Stimulated activated CD8-positive, alpha-beta memory T cell treated with anti-CD3 and anti-CD28 coated beads, Interleukin-4, amount 100 ng/mL, for 4 hours (primary cell): ENCODE measurements at places on chromosomes 16 and 17.

DNA sequence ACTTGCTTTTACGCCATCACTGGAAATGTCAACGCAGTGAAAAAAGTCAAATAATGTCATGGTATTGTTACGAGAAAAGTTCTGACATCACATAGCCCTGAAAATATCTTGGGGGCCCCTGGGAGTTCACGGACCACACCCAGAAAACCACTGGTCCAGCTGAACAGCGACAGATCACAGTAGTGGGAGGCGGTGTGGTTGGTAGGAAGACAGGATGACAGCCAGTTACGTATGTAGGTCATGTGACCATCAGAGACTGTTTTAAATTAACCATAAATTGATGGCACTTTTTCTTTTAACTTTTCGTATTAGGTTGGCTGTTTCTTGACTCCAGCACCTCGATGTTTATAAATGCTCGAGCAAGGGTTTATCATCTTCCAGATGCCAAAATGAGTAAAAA is 11.9 kb downstream of the ERCC4 start:
- DNase-seq = no peak

- no peak for DNase-seq
Observed at GRCh38 chr16:72604375-72604774, 432.4 kb upstream of the PMFBP1 start.

- no peak for DNase-seq
Observed at GRCh38 chr17:78266231-78266631, 34.8 kb downstream of the TMEM235 start.

DNA sequence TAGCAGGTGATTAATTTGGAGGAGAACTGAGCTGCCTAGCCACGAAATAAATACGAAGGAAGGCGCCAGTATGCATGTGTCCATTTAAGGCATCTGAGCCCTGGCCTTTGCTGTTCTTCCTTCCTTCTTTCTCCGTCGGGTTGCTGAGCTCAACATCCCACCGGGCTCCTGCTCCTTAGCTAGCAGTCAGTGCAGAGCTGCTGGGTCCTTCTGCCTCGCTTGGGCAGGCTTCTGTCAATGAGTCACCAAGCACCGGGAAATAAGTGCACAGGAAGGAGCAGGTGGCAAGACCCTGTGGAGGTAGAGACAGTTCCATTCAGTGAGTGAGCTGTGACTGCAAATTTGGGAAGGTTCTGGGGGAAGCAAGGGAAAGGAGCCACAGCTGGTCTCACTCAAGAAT is 120.7 kb downstream of the CCDC182 start:
- no peak for DNase-seq

- DNase-seq = no peak
Observed at GRCh38 chr17:5813357-5813756, 229.0 kb upstream of the NLRP1 start.

DNA sequence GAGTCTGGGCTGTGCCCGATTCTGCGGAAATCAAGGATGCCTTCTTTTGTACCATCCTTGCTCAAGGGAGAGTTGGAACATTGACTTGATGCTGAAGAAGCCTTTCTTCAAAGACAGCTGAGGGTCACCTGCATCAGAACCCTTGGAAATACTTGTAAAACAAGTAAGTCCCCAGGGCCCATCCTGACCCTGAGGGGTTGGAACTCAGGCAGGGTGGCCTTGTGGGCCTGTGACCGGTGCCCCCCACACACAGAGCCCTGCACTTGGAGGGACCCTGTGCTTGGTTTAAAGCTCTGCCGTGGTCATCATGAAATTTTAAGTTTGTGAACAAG is 56.9 kb downstream of the WIPI1 start:
- no peak for DNase-seq

DNA sequence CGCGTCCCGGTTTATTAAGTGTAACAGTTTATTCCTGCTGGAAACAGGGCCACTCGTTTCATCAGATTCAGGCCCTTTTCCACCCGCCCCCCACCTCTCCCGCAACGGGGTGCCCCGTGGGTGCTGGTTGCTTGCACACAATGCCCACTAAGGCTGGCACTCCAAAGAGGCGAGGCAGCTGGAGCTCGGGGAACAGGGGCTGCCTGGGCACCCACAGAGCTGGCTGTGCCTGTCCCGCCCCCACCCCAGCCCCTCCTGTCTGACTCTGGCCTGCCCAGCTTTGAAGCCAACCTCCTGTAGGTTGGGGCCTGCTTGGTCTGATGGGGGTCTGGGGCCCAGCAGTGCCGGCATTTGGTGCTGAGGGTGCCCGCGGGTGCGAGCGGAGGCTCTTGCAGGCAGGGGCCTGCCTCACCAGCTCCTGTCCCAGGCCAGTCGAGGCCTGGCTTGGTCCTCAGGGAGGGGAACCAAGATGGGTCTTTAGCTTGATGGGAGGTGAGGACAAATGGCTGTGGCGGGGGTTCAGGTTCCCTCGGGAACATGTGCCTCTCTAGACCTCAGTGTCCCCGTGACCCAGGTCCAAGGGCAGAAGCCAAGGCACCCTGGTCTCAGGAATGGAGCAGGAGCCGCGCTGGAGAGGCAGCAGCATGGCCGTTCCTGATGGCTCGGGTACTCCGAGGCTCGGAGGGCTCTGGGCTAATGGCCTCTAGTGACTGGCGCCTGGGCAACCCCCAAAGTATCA is 20.1 kb downstream of the MYBBP1A start:
- DNase-seq = no peak

- no peak for DNase-seq
Observed at GRCh38 chr17:60832151-60832585, 154.5 kb downstream of the BCAS3 start.

DNA sequence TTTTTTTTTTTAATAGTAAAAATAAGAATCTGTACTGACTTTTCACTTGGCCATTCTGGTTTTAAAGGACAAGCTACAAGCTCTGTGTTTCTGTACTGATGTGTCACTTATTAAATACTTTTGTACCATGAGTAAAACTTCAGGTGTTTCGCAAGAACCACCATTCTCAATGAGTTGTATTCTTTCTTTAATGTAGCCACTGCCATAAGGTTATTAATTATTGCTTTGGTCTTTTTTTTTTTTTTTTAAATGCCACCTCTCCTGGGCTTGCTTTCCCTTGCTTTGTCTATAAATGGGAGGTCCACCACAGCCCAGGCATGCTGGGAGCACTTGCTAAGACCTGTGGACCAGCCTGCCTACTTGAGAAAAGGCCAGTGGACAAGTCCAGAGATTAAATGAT is 8.4 kb downstream of the ARL2BP start:
- no peak for DNase-seq

DNA sequence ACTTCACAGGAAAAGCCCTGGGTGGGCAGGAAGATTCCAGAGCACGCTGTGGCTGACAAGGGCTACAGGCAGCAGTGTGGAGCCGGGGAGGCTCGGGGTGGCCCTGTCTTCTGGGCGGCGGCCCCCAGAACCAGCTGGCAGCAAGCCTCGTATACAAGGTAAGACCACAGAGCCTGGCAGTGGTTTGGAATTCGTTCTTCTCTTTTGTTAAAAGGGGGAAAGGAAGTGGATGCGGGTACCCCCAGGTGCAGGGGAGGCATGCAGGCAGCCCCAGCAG is 6.0 kb downstream of the UBALD1 start:
- no peak for DNase-seq

DNA sequence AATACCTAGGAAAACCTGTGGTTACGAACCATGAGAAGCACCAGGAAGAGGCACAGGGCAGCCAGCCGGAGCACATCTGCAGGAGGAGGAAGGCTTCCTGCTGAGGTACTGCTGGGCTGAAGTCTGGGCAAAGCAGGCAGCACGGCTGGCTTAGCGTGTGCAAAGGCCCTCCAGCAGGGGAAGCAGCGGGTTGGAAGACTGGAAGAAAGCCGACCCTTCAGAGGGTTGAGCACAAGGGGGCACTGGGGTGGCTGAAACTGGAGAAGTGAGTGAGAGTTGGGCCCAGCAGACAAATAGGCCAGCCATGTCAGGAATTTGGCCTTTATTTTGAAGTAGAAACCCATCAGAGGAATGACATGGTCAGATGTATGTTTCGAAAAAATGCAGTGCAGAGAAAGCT is 12.1 kb upstream of the HSD3B7 start:
- no peak for DNase-seq

GRCh38 chr17:28563475-28563874 is 7.8 kb downstream of the PIGS start:
- no peak for DNase-seq

GRCh38 chr16:1297018-1297696 is 12.3 kb upstream of the UBE2I start:
- DNase-seq = no peak

DNA sequence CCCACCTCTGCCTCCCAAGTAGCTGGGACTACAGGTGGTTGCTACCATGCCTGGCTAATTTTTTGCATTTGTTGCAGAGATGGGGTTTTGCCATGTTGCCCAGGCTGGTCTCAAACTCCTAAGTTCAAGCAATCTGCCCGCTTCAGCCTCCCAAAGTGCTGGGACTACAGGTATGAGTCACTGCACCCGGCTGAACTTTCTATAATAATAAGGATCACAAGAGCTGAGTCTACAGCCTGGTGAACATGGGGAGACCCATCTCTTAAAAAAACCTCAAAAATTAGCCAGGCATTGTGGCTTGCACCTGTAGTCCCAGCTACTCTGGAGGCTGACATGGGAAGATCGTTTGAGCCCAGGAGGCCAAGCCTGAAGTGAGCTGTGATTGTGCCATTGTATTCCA is 53.5 kb downstream of the WDR59 start:
- no peak for DNase-seq

DNA sequence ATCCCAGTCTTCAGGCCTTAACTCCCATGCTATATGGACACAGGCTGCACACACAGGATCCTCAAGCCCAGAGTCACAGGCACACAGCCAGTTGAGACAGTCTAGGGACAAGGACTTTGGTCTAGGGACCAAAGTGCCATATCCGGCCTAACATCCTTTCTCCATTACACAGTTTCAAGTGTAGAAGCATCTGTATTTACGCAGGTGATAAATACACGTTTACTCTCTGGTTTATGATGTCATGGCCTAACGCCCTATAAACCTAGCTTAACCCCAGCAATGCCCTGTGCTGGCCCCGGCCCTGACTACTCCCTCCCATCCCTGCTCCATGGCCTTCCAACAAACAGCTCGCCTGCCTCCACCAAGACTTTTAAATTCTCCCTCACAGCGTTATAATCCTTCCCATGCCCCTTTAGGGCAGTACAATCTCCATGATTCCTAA is 17.1 kb downstream of the CUEDC1 start:
- DNase-seq = no peak

DNA sequence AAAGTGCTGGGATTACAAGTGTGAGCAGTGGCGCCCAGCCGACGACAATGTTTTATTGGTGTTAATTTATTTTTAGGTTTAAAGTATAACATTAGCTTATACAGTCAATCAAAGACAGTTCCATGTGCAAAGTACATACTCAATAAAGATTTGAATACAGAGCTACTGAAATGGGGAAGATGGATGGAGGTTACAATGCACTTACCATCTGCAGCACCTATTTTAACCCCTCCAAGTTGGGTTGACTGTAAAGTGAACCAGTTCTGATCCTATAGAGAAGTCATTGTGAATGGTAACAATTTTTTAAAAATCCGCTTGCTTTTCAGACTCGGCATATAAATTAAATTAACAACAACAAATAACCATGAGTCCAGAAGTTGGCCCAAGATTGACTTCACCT is 679 bp upstream of the PSKH1 start:
- no peak for DNase-seq

- no peak for DNase-seq
Observed at GRCh38 chr16:55530316-55530856, 21.5 kb downstream of the LPCAT2 start.

DNA sequence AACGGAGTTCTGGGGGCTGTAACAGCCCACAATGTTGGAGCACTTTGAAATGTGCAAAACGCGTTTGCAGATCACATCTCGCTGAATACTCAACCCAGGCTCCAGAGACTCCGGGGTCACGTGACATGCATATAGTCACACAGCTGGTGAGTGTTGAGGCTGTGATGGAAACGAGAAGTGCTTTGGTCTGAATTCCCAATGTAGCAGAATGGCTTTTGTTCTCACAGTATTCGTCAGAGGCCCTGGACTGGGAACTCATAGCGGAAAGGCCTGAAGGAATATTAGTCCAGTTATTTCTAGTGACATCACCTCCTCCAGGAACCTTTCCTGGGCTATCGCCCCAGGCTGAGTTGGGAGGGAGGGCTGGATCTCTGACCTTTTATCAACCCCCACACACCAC is 95.8 kb upstream of the CRHR1 start:
- no peak for DNase-seq

DNA sequence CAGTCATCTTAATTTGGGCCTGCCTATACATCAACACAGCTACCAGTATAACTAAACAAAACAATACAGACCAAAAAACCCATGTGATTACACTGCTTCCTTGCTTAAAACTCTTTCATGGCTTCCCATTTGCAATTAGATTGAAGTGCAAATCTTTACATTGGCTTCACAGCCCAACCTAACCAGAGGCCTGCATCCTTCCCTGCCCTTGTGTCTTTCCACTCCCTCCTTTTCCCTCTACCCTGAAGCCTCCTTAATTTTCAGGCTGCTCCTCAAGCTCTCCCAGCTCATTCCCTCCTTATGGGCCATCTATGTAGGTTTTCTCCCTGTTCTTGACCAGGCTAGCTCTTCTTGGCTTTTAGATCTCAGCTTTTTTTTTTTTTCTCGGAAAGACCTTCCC is 147.8 kb downstream of the TOX3 start:
- no peak for DNase-seq

- DNase-seq = no peak
Observed at GRCh38 chr16:23434380-23434779, 18.6 kb downstream of the COG7 start.

DNA sequence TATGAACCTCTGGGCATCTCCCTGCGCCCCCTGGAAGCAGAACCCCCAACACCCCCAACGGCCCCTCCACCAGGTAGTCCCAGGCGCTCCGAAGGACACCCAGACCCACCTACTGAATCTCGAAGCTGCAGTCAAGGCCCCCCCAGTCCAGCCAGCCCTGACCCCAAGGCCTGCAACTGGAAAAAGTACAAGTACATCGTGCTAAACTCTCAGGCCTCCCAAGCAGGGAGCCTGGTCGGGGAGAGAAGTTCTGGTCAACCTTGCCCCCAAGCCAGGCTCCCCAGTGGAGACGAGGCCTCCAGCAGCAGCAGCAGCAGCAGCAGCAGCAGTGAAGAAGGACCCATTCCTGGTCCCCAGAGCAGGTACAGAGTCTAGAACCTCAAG is 1.5 kb downstream of the BCL6B start:
- DNase-seq = no peak
